Glomerular endothelial cell (primary cell): ENCODE measurements at places on chromosomes 5 and 9. TPM values are rescaled to one million over a fixed set of nuclear protein-coding genes. Genes with fewer than 3 reads are reported as not detected.

The EDIL3 gene
- 29.7 and 45.9 TPM in 2 replicates for total RNA-seq

The LEAP2 gene
- 0.10 and 0.76 TPM in 2 replicates for total RNA-seq

The INSL6 gene
- not detected in 2 replicates for total RNA-seq

The WDR31 gene
- 0.68 and 0.99 TPM in 2 replicates for total RNA-seq

The STX17 gene
- 14.0 and 37.3 TPM in 2 replicates for total RNA-seq

The ANKRD20A1 gene
- total RNA-seq: 0.24 and 0.58 TPM in 2 replicates

The SH3TC2 gene
- 2.5 and 3.6 TPM in 2 replicates for total RNA-seq

The AMBP gene
- total RNA-seq: not detected in 2 replicates

The GLIPR2 gene
- 38.2 and 46.9 TPM in 2 replicates for total RNA-seq

The NR5A1 gene
- not detected in 2 replicates for total RNA-seq

The ZNF454 gene
- 1.3 and 3.3 TPM in 2 replicates for total RNA-seq

The SLC25A46 gene
- total RNA-seq: 38.3 and 39.6 TPM in 2 replicates

- no peak for DNase-seq
These were observed 15.0 kb downstream of the CCDC192 start for GRCh38 chr5:127718181-127718580.

- DNase-seq: no peak
These were observed 69.1 kb downstream of the GCNT1 start for GRCh38 chr9:76528056-76528455.

DNA sequence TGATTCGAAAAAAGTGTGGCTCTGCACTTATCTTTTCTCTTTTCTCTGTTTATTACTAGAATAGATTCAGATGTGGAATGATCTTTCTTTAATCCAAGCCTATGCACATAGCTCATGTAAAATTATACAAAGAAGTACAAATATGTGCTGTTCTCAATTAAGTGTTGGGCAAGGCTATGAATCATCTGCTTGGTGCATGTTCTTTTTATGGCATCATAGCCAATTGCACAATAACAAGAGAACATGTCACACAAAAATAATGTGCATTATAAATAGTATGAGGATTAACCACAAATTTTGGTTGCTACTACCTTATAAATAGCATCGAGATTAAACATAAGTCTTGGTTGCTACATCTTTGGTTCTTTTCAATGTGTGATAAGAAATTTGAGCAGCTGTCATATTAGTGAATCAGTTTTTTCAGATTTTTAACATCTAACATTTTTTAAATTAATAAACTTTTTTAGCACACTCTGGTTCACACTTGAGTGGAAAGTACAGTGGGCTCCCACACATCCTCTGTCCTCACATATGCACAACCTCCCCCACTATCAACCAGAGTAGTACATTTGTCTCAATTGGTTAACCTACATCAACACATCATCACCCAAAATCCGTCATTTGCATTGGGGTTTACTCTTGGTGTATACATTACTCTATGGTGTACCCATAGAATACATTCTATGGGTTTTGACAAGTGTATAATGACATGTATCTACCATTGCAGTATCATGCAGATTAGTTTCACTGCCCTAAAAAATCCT lies 6.8 kb upstream of the RECK start:
- DNase-seq: no peak

GRCh38 chr5:19179571-19179970 lies 808.4 kb downstream of the CDH18 start:
- DNase-seq: no peak

- DNase-seq: no peak
These were observed 363 bp upstream of the MAMDC2 start for GRCh38 chr9:70043285-70043684.

- no peak for DNase-seq
These were observed 1.3 kb upstream of the ABCA2 start for GRCh38 chr9:137029058-137029936.

DNA sequence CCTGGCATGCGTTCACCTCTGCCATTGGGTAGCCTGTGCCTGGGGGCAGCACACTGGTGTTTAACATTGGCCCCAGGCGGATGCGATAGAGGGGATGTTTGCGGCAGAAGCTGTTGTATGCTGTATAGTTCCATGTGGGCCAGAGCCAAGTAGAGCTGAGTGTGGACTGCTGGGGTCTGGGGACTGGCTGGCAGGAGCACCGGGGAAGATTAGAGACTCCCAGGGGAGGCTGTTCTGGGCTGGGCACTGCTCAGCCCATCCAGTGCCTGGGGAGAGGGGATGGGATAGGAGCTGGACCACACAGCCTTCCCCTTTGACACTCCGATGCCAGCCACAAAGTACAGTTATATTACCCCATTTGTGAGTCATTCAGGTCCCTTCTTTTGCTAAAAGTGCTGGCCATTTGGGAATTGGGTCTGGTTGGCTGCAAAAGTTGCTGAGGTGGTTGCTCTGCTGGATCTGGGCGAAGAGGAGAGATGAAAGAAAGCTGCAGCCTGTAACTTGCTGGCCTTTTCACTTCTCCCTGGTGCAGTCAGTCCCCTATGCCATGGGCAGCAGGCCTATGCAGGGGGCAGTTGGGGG lies 73.8 kb downstream of the RGS3 start:
- no peak for DNase-seq

DNA sequence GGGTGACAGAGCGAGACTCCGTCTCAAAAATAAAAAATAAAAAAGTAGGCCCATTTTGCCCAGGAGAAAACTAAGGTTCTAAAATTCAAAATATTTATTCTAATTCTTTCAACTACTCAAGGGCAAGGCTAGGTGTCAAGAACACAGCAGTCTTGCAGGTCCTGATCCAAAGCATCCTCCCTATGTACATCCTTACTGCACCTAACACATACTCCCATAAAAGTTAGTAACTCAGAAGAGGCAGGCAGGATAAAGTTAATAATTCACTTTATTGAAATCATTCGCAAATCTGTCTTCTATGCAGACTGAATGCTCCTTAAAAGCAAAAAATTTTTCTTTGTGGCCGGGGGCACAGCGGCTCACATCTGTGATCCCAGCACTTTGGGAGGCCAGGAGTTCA lies 11.1 kb downstream of the GOLPH3 start:
- DNase-seq: no peak

DNA sequence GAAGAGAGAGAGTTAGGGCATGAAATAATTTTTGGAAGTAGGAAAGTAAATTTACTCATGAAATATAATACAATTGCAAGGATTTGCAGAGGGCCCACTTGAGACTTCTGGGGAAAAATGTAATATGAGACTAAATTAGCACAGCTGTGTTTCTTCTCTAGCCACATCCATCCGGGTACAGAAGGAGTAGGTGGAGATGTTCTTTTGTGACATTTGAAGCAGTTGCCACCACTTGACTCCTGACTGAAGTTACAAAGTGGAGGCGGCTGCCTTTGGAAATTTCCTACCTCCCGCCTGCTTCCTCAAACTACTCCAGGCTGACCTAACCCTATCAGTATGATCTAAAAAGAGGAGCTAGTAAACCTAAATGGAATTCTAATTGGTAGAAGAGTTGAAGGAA lies 58.1 kb upstream of the SHISAL2B start:
- DNase-seq: no peak

- DNase-seq: no peak
These were observed 5.5 kb upstream of the CAMLG start for GRCh38 chr5:134732819-134733218.

DNA sequence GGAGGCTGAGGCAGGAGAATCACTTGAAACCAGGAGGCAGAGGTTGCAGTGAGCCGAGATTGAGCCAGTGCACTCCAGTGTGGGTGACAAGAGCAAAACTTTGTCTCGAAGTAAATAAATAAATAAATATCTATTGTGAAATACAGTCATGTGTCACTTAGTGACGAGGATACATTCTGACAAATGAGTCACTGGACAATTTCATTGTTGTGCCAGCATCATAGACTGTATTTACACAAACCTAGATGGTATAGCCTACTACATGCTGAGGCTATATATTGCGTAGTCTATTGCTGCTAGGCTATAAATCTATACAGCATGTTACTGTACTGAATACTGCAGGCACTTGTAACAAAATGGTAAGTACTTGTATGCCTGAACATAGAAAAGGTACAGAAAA lies 61.1 kb upstream of the CCL21 start:
- no peak for DNase-seq

DNA sequence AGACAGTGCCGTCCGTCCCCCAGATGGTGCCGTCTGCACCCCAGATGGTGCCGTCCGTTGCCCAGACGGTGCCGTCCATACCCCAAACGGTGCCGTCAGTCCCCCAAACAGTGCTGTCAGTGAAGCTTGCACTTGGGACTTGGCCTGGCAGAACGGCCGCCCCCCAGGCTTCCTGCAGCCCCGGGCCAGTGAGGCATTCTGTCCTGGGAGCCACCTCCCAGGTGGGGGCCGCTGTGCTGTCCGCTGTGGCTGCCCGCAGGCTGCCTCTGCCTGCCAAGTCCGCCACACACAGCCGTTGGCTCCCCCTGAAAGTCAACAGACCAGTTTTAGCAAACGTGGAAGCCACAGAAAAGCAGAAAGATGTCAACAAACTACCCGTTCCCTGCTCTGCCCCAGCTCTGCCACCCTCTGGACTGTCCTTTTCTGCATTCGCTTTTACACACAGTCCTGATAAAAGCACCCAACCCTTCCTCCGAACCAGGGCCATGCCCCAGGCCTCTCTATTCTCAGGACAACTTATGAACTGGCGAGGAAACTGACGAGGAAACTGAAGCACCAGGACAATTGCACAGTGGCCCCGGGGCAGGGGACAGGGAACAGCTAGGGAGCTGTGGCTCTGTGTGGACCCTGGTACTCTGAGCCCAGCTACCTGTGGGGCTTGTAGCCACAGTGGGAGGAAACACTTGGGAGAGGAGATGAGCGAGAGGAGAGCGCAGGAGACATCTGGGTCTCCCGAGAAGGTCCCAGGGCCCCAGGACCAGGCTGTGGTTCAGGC lies 39.6 kb upstream of the RXRA start:
- no peak for DNase-seq

- no peak for DNase-seq
These were observed 304.1 kb upstream of the PANK3 start for GRCh38 chr5:168883281-168883741.

DNA sequence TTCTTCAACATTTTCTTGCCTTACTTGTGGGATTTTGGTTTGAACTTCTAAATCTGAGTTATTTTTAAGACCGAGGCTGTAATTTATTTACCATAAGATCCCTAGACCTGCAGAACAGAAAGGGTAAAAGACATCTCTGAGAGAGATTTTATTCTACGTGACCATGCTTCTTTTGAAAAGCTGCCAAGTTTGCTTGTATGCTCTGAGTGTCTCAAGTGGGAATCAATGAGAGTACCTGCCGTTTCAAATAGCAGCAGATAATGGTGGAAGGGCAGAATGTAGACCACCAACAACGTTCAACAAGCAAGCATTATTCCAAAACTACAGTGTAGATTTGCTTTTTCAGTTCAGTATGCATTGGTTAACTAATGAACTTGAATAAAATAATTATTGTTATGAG lies 108.6 kb upstream of the MINAR2 start:
- no peak for DNase-seq

DNA sequence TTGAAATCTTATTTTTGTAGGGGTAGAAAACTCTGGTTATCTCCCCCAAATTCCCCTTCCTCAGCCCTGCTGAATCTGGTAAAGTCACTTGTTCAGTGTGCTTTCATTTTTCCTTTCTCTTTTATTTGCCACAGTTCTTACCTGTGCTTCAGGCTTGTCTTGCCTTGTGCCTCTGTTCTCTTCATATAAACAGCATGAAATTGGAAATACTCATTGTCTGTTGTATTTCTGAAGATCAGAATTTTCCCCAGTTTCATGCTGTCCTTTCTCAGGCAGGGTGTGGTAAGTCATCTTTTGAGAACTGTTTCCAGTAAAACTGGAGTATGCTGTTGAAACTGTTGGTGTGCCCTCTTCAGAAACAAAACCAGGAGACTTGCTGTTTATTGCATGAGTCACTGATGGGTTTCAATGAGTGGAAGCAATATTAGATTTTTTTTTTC lies 7.0 kb downstream of the PAM start:
- DNase-seq: no peak
